ENCODE measurements at places on chromosomes 2 and 18.

- peak; percentile 75 for DNase-seq
Measured at GRCh38 chr2:12416600-12416999, 300.1 kb upstream of the TRIB2 start.

GRCh38 chr2:103103678-103104077, 341.8 kb downstream of the TMEM182 start:
- DNase-seq: no peak

GRCh38 chr2:464562-465309, 176.8 kb upstream of the ALKAL2 start:
- no peak for DNase-seq

GRCh38 chr2:85250045-85250444, 77.7 kb downstream of the TGOLN2 start:
- no peak for DNase-seq

- DNase-seq: no peak
Measured at GRCh38 chr2:148913061-148913460, 38.0 kb downstream of the KIF5C start.

DNA sequence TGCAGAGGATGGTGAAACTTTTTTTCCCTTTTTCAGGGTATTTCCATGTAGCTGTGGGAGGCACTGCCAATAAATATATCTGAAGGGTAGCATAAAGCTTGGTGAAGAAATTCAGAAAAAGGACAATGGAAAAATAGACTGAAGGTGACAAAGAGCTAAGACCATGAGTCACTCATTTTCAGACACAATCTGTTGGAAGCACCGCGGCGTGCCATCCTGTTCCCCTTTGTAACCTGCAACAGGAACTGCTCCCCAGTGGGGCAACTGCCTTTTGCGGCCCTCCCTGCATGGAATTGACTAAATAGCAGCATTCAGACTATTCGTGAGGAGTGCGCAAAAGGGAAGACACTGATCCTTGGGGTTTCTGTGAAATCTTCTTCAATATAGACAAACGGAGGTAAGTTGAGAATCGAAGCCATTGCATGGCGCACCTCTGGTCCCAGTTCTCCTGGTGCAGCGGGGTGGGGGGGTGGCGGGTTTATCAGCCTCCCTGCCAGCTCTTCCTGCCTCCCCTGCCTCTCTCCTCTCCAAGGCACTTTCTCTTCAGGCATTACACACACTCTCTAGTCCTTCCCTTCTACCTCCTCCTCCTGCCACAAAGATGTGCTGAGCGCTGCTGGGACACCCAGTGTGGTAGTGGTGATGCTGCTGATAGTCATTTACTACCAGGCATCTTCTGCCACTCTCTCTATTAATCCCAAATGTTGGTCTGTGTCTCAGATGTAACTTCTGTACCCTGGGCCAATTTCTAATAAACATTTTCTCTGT, 126.2 kb upstream of the TMEM200C start:
- DNase-seq: no peak

GRCh38 chr18:59459369-59460071, 100.5 kb upstream of the LMAN1 start:
- peak; percentile 63 for DNase-seq

- no peak for DNase-seq
Measured at GRCh38 chr2:45891719-45892424, 240.4 kb downstream of the PRKCE start.

GRCh38 chr2:209933499-209934483, 68.6 kb upstream of the RPE start:
- peak; percentile 82 for DNase-seq

- no peak for DNase-seq
Measured at GRCh38 chr18:75582406-75582821, 154.9 kb upstream of the SMIM21 start.

GRCh38 chr2:144946263-144946662, 426.3 kb upstream of the ZEB2 start:
- no peak for DNase-seq

GRCh38 chr2:138187221-138187620, 222.9 kb downstream of the HNMT start:
- DNase-seq: no peak

GRCh38 chr18:62080172-62080900, 106.5 kb downstream of the PIGN start:
- DNase-seq: no peak

GRCh38 chr2:73892631-73893329, at the start of gene ACTG2:
ACTG2 (plus strand) TSS chr2:73893008; CDS start chr2:73901312, 8,304 bp downstream.
- peak; percentile 18 for DNase-seq

DNA sequence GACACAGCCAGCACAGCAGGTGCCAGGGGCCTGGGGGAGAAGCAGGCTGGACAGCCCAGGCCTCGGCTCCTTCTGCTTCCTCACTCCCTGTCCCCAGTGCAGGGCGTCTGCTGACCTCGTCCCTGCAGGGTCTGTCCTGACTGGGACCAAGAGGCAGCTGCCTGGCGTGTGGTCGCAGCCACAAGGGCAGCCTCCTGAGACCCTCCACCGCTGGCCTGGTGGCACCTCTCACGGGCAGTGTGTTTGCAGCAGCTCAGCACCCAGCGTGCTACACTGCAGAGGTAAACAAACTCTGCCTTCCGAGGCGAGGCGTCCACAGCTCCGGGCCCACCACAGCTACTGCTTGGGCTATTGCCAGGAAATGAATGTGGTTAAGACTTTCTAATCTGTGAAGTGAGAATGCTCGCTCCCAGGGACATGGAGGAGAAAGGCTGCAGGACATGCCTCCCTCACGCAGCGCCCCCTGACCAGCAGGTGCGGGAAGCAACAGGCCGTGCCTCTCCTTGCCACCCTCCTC, 46.1 kb upstream of the HPCAL1 start:
- DNase-seq: no peak

DNA sequence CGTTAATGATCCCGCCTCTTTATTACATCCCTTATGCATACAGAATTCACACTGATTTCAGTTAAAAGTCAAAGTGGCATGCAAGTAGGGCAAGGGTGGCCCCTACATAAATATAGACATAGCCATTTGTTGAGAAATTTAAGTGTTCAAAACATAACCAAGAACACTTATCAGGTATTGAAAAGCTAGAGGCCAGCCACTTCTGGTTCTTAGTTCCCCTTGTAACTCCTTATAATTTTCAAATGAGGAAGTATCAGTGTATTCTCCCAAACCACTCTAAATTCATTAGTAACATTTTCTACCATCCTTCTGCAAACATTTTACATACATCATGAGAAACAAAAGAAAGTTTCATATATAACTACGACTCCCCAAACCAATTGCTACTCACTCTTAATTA, 5.8 kb upstream of the ARL5A start:
- DNase-seq: no peak

GRCh38 chr2:231685349-231686191, 22.8 kb upstream of the PTMA start:
- DNase-seq: no peak

DNA sequence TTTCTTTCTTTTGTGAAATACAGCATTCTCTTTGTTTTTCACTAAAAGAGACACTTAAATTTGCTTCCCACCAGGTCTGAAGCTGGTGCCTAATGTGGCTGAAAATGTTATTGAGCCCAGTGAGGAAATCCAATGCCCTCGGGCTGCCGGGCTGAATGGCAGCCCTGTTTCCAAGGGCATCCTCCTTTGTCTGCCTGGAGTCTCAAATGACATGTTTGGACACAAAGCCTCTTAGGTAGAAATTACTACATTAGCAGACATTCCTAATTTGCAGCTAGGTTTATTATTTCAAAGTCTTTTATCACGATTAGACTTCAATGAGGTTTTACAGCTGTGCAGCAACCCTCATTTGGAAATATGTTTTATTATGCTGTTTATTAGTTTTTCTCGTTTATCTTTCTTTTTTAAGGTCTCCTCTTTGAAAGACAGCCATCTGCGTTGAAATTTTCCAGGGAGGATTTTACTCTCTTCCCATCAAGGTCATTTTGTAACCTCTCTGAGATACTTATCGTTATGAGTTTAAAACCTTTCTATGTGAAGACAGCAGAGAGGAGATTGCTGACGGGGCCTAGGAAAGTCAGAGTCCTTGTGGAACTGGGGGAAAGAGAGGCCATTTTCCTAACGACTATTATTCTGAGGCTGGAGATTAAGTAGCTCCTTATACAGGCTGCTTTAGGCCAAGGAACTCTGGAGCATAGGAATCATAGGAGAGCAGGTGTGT, 59.0 kb upstream of the ZNF532 start:
- DNase-seq: no peak

DNA sequence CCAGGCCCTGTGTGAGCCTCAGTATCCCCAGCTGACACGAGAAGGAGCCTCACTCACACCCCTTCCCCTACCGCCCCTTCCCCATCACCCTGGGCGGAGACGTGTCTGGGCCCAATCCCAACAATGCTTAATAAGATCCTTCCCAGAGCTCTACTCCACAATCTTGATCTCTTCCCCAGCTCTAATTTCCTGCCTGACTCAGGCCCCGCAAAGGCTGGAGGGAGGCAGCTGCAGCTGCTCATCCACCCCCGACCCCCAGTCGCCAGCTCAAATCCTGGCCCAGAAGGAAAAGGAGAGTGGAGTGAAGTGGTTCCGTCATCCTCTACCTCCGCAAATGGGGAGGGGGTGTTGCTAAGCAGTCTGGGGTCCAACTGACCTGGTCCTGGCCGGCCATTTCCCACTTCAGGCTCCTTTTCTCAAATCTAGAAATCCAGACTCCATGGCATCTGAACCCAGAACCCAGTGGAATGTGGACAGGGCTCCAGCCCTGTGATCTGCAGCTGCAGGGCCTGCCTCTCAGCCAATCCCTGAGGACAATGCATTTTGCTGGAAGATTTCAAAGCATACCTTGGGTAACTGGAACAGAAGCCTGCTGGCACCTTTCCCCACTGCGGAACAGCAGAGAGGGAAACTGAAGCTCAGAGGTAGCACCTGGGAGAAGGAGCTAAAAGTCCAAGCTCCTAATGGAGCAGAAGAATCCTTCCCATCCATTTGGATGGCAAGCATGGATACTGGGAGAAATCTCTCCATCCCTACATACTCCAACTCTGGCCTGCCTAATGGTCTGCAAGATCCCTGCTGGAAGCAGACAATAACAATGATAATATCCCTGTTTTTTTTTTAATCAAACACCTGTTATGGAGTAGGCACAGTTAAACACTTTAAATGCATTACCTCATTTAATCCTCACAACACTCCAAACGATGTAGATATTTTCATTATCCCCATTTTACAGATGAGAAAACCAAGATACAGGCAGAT, 5.6 kb upstream of the TNS1 start:
- no peak for DNase-seq

GRCh38 chr18:33706391-33706790, 128.4 kb downstream of the ASXL3 start:
- DNase-seq: no peak

DNA sequence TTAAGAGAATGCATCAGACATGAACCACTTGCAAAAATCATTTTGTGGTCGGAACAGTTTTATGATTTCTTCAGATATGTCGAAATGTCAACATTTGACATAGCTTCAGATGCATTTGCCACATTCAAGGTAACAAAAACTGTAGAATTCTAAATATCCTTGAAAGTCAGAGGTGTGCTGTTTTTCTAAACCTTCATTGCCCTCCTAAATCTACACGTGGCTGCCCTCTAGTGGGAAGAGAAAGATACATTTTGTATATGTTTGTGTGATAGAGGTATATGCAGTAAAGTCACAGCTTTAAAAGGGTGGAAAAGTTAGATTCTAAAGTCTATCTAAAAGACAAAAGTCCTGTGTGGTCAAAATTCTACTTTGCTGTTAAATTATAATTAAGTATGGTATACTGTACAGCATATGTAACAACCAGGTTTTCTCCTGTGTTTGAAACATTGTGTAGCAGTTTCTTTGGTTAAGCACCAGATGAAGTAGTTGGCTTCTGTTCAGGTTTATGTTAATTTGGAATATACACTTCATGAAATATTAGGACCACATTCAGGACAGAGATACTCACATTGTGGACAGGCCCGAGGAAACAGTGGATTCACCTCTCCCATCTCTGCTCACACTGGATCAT, 65.9 kb upstream of the ITM2C start:
- DNase-seq: no peak

DNA sequence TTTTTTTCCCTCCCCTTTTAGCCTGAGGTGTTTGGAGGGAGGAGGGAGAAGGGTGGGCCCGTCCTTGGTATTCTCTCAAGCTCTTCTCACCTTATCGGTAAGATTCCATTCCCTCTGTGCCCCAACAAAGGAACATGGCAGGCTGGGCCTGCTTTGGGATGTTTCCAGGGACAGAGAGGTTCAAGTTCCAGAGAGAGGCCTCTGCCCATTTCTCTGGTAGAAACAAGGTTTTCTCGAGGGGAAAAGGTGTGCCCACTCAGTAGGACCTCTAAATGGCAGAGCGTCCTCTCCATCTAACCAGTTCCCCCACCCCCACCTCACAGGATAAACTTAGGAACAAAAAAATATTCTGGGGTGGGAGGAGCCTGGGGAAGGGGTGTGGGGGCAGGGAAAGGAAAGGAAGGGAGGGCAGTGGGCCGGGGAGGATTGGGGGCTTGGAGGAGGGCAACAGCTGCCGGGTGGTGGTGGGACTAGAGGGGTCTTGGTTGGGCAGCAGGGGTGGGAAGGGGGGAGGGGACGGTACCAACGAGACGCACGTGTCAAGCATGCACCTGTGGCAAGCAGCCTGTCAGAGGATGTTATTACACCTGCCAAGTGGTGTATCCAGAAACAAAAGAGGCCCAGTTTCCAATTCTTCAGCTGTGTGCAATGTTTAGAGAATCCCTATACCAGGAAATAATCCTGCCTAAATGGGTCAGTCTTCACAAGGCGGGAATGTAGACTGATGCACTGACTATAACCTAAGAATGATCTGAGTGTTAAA, 2.1 kb downstream of the PCBP1 start:
- DNase-seq: no peak

GRCh38 chr2:10868465-10869314, 43.0 kb upstream of the KCNF1 start:
- DNase-seq: no peak

All from fibroblast of the conjunctiva (primary cell).